ENCODE measurements at places on chromosomes 6 and 20. TPM values are rescaled to one million over a fixed set of nuclear protein-coding genes. Genes with fewer than 3 reads are reported as not detected.

- no peak for DNase-seq
Observed at GRCh38 chr6:41372832-41373626, 37.6 kb downstream of the NCR2 start.

- no peak for DNase-seq
Observed at GRCh38 chr6:18585032-18585573, 198.0 kb downstream of the RNF144B start.

DNA sequence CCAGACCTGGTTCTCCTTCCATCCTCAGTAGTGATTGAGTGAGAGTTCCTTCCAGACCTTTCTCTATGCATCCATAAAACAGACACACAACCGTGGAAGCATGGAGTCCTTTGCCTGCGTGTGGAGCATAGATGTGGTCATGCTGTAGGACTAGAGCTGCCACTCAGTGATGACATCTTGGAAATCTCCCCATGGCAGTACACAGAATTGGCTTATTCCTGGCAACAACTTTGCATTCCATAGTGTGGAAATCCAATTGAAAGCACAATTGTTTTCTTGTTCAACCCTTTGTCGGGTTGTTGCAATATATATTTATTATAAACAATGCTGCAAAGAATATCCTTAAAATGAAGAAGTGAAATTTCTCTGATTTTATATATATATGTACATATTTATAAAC is 547.8 kb downstream of the CDH26 start:
- DNase-seq, result no peak

Gene MAS1
- total RNA-seq, result not detected

Gene RAET1L
- total RNA-seq, result not detected

Gene CENPW
- total RNA-seq, result 76.9 TPM

Gene FAM83D
- total RNA-seq, result 32.9 TPM
